ENCODE measurements at places on chromosomes 1 and 21.

GRCh38 chr1:86516335-86516734 is 30.5 kb upstream of the CLCA4 start:
- no peak for DNase-seq

DNA sequence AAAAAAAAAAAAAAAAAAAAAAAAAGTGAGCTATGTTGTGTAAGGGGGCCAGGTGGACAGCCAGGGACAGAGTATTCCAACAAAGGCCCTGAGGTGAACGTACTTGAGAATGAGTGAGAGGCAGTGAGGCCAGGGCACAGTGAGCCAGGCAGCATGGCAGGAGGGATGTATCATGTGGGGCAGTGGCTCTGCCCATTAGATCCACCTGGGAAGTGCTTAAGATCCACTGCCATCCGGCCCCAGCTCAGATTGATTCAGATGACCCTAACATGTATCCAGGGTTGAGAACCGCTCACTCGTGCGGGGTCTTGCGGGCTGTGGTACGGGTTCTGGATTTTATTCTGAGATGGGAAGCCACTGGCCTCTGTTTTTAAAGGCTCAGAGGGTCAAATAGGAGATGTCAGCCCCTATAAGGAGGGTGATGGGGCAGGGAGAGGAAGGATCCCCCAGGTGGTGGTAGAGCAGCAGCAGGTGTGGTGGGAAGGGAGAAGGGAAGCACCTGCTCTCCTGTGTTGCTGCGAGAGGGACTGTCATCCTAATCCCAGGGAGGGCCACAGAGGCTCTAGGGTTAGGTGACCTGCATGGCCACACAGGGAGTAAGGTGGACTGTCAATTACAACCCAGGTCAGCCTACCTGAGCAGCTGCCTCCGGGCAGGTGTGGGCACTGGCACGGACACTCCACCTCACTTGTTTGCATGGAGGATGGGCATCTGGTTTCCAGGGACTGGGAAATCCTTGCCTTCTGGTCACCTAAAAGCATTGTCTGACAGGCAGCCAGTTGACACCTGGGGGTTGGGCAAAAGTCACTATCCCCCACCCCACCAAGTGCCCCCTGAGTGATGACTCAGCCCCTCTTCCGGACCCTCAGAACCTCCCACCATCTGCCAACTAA is 31.6 kb downstream of the CDK18 start:
- no peak for DNase-seq

DNA sequence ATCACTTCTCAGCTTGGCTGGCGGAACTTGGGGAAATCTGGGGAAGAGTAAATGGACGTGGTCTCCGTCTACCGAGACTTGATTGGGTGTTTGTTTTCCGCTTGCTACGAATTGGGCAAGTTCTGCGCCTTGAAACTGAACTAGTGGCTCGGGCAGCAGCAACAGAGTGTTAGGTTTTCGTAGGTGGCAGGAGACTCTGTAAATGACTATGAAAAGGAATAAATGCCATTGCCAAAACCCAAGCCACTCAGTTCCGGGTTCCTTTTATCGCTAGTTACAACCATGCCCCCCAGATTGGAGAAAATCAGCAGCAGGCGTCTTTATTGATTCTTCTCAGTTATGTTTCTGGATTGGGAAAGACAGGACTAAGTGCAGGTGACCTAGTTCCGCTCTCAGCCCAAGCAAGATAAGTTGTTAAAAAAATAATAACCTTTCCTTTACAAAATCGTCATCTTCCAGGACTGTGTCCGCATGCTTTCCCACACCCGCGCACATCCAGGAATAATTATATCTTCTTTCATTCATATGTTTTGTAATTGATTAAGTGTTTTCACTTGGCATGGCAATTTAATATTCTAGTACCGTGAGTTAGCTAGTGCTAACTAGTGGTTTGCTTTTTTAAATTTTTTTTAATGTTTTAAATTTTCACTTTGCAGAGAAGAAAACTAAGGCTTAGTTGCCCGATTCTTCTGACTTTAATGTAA is 3.4 kb downstream of the LHX9 start:
- DNase-seq: peak; percentile 30

GRCh38 chr1:230273141-230273710 is 152.9 kb downstream of the PGBD5 start:
- DNase-seq: no peak

GRCh38 chr1:192709544-192709943 is 73.6 kb downstream of the RGS13 start:
- no peak for DNase-seq

DNA sequence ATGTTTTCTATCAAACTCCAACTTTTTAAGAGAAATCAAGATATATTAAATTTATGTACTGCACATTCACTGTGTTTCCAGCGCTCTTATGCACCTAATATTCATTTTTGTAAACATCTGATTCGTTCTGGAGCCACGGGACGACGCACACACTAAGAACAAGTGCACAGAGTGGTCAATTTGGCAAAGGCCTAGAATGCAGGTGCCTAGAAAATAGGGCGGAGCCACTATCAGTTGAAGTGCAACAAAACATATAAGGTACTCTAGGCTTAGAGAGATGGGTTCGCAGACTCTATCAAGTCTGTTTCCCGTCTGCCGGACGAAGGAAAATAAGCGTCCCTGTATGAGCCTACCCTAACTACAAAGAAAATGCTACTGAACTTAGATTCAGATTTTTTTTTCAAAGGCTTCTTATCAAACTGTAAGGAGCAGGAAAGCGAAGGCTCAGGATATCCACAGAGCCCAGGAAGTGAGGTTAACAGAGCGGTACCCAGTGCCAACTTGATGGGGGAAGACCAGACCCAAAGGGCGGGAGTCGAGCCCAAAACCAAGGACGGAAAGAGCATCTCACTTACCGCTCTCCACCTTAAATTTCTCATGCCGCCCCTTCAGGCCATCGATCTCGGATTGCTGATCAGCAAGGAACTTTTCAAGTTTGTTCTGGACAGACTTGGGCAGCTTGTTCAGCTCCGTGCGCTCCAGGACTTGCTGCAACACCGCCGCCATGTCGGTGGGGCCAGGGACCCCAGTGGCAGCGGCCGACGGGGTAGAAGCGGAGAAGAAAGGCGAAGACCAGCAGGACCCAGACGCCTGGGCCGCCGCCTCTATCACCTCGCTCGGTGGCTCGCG is 526 bp downstream of the TPR start:
- DNase-seq: peak; percentile 84

GRCh38 chr1:159921251-159921650 is 4.1 kb downstream of the TAGLN2 start:
- no peak for DNase-seq

DNA sequence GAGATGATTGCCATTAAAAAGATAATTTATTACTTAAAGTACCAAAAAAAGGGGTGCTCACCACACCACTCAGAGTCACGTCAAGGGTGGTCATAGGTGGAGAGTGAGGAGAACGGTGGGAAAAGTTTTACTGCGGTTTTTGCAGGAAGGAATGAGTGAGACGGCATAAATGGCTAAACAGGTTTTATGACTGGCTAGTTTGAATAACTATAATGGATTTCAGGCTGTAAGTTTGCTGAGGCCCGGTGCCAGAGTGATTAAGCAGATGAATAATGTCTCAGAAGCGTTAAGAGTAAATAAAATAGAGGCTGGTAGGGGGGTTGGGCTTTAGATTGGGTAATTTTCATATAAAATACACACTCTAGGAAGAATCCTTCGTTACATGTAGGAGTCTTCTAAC is 1337.8 kb downstream of the AMY1C start:
- no peak for DNase-seq

DNA sequence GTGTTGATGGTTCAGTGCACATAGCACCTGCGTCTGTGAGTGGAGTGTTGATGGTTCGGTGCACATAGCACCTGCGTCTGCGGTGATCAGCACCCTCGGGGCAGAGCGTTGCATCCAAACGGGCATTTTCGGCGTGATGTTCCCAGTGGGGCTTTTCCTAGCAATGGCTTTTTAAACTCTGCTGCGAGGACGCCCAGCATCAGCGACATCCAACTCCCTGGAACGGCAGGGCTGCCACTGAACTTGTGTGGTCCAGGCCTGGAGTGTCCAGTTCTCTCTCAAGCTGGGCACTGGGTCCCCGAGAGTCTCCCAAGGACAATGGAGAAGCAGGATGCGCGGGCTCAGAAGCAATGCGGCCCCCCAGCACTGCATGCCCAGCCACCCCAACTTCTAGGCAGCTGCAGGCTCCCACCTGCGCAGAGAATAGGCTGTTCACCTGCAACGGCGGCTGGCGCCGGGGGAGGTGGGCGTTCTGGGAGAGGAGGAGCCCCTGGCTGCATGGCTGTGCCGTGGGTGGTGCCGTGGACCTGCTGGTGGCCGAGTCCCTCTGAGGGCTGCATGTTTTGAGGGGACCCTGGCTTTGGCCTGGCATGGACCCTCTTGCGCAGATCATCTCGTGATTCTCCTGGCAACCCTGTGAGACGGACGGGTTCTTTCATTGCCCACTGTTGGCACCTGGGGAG is 10.1 kb upstream of the C1orf174 start:
- DNase-seq: no peak

DNA sequence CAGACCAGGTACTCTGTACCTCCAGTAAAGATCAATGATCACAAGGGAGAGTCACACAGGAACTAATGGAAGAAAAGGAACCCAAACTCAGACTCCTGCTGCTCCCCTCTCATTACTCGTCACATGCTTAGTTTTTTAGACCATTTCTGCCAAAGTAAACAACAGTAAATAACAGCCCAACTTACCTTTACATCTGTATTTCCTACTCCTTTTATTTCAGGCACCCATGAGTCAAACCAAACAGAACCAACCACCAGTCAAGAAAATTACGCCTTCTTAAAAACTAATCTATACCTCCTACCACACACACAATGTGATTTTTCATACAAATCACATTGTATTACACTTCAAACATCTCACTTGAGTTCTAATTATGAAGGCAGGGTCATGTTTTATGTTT is 61.4 kb upstream of the HTR1D start:
- DNase-seq: no peak

DNA sequence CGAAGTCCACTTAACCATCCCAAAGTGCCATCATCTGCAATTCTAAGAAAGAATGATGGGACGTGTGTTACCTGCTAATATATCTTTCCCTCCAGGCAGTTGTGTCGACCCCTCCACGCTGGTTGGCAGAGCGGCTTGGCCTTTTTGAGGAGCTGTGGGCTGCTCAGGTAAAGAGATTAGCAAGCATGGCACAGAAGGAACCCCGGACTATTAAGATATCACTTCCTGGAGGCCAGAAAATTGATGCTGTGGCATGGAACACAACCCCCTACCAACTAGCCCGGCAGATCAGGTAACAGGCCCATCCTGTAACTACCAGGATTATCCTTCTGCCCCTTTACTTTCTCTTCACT is 520 bp downstream of the TARS2 start:
- no peak for DNase-seq

GRCh38 chr1:200535605-200536004 is 84.9 kb downstream of the KIF14 start:
- DNase-seq: peak; percentile 56

- no peak for DNase-seq
Measured at GRCh38 chr1:171954361-171954760, 113.1 kb downstream of the DNM3 start.

GRCh38 chr1:86154571-86155050 is 2.0 kb downstream of the COL24A1 start:
- no peak for DNase-seq

DNA sequence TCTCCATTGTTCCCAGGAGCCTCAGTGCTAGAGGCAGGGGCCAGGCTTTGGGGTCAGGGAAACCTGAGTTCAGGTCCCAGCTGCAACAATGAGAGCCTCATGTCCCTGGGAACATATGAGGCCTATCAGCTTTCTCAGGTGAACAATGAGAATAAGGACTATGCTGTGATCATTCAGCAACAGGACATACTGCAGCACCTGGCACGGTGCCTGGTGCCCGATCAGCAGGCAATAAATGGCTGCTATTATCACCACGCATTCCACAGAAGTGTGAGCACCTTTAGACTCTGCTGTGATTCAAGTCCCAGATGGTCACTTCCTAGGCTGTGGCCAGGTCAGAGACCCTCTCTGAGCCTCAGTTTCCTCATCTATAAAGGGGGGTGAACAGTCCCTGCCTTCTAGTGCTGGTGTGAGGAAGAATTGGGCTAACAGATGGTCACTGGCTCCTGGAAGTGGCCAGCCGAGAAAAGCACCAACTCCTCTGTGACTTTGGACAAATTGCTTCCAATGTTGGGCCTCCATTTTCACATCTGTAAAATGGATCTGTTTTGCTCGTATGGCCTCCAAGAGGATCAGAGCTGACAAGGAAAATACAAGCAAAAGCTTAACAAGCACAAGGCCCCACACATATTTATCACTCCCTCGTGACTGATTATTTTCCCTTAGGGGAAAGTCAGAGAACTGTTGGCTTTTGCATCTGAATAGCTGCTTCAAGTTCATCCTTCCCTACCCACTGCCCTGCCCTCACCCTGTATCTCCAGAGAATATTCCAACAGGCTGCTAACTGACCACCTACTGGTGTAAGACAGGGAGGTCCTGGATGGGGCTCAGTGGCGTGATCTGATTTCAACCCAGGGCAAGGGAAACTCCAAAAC is 1.1 kb downstream of the SLC5A9 start:
- no peak for DNase-seq

GRCh38 chr1:159943278-159943640 is 2.2 kb downstream of the IGSF9 start:
- no peak for DNase-seq

GRCh38 chr1:214192825-214193643 is 87.9 kb upstream of the SMYD2 start:
- no peak for DNase-seq

GRCh38 chr1:77680173-77680572 is 2.3 kb downstream of the ZZZ3 start:
- DNase-seq: no peak

DNA sequence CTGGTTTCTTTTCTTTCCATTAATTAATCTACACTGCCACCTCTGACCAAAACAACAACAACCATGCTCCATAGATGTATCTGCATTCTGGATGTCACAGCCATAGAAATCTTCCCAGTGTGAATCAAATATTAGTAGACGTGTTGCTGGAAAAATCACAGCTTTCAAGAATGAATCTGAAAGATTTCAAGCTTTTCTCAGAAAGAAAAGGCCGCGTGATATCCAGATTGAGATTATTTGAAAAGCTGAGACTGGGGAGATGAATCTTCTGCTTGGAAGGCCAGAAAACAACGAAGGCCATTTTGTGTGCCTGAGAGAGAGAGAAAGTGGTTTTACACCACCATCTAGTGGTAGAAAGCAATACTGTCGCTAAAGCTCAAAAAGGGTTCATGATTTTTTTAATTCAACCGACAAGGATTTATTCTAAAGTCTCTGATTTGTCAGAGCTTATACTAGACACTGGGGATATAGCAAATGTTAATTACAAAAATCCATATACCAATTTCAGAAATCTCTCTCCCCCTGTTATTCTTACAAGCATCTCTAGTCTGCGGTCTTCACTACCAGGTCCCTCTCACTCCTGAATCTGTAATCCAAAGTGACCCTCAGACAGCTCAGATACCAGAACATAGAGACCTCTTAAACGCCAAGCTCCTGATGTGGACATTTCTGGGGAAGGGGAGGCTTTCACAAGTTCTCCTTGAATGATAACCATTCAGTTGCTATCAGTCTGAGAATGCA is 87.5 kb upstream of the SGIP1 start:
- DNase-seq: peak; percentile 83

- no peak for DNase-seq
Measured at GRCh38 chr21:39947031-39947430, 79.8 kb downstream of the PCP4 start.
